ENCODE measurements at places on chromosomes 2 and 18.
A peak's percentile ranks its signal among the peaks of the same experiment; 100 is the strongest.

DNA sequence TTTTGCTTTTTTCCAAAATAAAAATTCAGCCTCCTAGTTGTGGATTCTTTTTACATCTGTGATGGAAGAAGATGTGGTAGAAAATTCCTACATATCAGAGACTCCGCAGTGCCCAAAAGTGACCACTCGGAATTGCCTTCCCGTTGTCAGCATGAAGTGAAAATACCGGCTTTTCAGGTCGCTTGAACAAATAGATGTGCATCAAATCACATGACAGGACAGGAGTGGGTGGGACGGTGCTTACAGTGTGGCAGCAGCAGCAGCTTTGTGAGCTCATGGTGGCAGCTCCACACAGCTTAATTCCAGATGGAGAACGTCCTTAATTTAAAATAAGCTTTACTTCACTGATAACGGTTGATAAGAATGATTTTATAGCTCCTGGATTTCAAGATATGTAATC lies 20.3 kb downstream of the SALL3 start:
- no peak for DNase-seq

GRCh38 chr2:39665811-39666490 lies at the start of gene TMEM178A:
Gene TMEM178A (plus strand): TSS chr2:39665917. CDS start chr2:39665975, 58 bp downstream.
- no peak for DNase-seq

DNA sequence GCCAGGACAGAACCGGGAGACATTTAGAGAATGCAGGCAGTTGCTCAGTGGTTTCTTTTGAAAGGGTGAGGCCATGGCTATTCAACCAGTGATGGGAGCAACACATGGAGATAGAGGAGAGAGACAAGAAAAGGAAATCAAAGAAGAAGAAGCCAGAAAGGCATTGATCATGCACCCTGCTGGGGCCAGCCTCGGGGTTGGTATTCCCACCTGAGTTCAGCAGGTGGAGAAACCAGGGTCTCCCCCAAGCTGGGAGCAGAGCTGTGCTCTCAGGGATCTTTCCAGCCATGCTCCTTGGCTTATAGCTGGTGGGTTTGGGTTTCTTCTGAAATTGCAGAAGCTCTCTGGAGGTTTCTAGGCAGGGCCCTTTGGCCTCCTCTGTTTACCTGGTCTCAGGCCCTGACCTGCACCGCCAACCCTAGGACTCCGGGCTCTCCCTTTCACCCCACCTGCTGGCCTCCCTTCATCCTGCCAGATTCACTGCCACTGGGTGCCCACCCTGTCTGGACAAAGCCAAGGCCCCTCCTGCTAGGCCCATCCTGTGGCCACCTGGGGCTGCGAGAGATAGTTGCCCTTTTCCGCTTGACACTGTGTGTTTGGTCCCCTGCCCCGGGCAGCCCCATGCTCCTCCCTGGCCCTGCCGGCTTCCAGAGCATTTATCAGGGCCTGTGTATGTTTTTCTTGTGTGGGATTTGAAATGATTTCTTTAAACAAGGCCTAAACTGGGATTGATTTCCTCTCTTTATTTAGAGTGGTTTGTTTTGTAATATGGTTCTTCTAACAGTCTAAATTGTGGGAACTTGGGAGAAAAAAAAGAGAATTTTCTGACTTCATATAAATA lies 126.7 kb downstream of the DDX1 start:
- no peak for DNase-seq

DNA sequence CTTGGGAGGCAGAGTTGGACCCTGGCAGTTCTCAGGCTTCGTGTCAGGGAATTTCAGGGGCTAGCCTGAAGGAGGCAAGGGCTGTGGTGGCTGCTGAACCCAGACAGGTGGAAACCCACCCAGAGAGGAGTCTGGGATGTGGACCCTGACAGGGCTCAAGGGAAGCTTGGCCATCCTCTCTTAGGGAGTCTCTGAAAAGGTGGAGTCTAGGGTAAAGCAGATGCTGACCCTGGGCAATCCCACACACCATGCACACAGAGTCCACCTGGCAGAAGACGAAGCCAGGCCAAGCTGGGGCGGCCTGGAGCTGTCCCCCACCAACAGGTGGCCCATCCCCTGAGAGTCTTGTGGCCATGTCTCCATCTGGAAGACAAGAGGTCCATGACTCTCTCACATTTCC lies 41.2 kb upstream of the TEX51 start:
- no peak for DNase-seq

DNA sequence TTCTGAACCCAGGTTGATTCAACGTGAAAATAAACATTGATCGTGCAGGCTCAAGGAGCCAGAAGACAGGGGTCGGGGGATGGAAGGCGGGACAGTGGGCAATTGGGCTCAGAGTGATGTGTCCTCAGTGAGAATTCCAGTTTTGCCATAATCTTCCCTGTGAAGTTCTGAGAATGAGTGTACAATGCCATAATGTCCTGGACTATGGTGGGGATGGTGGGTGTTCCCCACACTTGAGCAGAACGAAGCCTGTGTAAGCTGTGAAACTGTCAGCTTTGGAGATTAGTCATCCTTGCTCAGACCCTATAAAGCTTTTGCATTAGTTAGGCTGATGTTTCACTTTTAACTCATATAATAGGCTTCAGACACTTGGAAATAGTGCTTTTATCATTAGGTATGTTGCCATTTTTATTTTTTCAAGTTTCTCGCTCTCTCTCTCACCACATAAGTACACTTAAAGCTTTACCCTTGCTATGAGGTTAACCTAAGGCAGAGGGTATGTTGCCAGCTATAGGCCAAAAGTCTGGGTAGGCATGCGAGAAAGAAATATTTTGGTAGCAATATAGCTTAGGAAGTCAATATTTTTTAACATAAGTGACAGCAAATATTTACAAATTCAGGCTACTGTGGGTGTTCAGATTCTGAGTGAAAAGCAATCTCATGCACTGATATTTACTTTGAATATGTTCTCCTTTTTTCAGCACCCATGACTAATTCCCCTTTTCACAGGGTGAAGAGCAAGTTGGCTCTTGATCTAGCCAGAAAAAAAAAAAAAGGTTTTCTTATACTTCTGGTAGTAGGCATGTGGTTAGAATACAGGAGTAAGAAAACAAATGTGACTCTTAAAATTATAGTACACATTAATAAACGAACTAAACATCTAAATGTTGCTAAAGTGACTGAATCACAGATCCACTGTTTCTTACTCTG lies 47.2 kb downstream of the CDC42EP3 start:
- no peak for DNase-seq

DNA sequence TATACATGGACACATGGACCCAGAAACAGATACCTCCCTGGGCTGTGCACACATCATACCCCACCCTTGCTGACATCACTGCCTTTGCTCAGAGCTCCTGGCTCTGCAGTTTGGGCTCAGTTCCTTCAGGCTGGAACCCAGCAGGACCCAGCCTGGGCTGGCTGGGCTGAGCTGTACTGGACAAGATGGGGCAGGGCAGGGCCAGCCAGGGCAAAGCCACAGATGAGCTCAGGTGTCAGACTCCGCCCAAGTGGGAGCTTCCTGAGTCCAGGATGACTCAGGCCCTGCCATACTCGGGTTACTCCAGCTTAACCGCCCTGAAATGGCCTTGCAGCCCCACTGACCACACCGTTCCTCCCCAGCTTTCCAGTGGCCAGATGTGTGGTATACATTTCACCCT lies 284.9 kb downstream of the OSR1 start:
- peak; percentile 59 for DNase-seq

- no peak for DNase-seq
Observed at GRCh38 chr2:176461098-176461808, 192.0 kb downstream of the MTX2 start.

DNA sequence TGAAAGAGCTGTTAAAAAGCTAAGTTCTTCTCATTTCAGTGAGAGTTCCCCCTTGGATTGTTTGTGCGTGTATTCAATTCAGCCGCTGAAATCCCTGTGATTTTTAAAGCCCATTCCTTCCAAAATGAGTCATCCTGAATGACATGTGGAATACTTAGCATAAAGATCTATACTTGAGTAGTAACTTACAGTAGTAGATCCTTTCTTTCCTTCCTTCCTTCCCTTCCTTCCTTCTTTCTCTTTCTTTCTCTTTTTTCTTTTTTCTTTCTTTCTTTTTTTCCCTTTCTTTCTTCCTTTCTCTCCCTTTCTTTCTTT lies 18.2 kb upstream of the SOX11 start:
- DNase-seq, result no peak

GRCh38 chr2:104702031-104702850 lies 151.7 kb upstream of the POU3F3 start:
- DNase-seq, result no peak

GRCh38 chr2:158100411-158100810 lies 1.3 kb upstream of the UPP2 start:
- no peak for DNase-seq

DNA sequence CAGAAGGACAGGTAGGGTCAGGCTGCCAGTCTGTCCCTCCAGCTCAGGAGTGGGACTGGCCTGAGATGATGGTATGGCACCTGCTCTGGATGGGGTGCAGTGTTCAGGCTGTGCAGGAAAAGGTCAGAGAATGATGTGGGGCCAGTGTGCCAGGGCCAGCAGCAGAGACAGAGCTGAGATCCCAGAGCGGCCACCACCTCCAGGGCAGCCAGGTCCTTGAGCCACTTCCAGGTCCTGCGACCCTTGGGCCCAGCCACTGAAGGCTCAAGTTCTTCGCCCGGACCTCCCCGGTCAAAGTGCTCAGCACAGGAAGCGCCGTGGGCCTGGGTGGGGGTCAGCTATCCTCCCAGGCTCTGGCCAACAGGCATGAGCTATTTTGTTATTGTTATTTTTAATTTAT lies 12.1 kb upstream of the ARMC9 start:
- DNase-seq, result no peak

GRCh38 chr2:235511187-235511661 lies 17.4 kb downstream of the AGAP1 start:
- DNase-seq, result no peak

DNA sequence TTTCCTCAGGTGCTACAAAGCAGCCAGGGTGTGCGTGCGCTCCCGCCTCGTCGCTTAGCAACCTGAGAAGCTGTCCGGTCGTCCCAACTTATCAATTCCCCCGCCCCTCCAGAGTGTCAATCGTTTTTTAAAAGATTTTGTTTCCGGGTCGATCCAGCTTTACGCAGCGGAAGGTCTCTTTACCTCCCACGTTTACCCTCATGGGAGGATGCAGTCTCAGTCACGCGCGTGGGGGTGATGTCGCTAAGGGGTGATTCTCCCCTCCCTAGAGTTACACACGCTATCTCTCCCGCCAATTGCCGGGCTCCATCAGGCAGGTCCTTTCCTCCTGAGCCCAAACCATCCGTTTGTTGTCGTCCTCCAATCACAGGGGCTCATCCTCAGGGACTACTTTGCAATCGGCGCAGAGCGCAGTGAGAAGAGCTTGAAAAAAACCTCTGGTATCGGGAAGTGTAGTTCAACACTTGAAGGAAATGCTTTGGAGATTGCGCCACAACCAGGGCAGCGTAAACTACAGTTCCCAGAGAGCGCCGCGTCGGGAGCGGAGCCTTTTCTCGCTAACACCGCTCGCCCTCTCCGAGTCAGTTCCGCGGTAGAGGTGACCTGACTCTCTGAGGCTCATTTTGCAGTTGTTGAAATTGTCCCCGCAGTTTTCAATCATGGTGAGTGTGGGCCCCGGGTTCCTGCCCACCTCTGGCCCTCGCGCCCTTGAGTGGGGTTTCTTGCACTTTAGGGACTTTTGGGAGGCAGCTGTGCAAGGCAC lies at the start of the genes MDH1 and WDPCP:
TSS of gene MDH1 (plus strand) at position 579 of the 763 bp plus-strand sequence. CDS start at position 660, 81 bp downstream.
TSS of gene WDPCP (minus strand) at position 93 of the 763 bp plus-strand sequence. CDS start 206 bp downstream, outside the sequence.
- DNase-seq, result peak; percentile 99

DNA sequence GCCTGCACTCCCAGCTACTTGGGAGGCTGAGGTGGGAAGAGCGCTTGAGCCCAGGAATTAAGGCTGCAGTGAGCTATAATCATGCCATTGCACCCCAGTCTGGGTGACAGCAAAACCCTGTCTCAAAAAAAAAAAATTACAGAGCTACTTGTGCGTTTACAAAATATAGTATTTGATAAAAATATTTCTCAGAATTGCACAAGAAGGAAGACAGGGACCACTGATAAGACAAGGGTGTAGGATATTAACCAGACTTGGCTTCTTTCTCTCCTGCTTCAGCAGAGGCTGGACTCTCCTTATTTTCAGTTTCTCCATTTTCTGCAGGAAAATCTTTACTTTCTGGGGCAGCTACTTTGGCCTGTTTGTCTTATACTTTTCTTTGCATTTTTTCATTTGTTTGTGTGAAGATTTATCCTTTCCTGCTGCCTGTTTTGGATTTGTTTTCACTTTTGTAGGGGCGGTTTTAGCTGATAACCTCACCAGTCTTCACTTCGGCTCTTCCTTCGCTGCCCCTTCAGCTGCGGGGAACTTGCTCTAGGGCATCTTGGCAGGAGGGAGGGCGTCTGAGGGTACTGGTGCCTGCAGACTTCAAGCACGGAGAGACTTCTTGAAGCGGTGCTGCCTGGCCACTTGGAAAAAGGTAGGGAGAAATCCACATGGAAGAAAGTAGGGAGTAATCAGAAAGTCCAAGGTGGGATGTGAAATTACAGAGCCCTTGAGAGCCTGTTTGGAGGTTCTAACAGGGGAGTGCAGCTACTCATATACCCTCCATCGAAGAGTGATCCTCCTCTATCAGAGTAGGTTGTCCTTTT lies 14.9 kb upstream of the ZDBF2 start:
- no peak for DNase-seq

GRCh38 chr18:25327584-25327983 lies 24.4 kb downstream of the ZNF521 start:
- no peak for DNase-seq

DNA sequence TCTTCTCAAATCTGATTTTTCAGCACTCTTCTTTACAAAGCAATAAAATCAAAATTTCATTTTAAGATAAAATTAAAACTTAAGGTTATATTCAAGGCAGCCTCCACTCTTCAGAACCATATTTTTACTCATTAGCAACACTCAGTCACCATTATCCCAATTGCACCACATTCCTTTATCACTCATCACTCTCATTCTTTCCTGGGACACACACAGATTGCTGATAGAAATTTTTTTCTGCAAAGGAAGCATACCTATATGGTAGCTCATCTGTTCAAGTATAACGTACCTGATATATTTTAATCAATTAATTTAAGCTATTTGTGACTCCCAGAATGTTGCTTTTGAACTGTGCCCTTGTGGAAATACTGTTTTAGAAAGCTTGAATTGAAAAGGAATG lies 1559.3 kb upstream of the ZEB2 start:
- DNase-seq, result no peak

GRCh38 chr2:96116424-96116878 lies at the start of gene ADRA2B:
Gene ADRA2B (minus strand): TSS chr2:96116571. CDS start chr2:96116149, 422 bp downstream.
- no peak for DNase-seq

All from AG09319 (cell line).